ENCODE measurements at places on chromosomes 12 and 14.

DNA sequence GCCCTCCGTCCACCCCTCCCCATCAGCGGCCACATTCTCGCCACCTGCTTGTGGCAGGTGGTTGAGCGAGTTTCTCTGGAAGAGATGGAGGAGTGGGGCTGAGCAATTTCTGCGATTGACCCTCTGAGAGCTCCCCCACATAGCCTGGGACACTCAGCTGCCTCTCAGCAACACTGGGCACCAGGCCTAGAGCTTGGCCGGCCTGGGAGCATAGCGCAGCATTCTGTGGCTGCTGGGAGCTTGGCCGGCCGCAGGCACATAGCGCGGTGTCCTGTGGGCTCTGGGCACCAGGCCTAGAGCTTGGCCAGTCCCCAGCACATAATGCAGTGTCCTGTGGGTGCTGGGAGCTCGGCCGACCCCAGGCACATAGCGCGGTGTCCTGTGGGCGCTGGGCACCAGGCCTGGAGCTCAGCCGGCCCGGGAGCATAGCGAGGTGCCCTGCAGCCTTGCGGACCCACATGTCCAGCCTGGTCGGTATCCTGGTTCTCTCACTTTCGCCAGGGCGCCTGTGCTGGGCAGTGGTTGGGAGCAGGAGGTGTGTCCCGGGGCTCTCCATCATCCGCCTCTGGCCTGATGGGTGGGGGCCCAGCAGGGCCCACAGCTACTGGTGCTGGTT, 43.8 kb downstream of the LRCOL1 start:
- no peak for DNase-seq

DNA sequence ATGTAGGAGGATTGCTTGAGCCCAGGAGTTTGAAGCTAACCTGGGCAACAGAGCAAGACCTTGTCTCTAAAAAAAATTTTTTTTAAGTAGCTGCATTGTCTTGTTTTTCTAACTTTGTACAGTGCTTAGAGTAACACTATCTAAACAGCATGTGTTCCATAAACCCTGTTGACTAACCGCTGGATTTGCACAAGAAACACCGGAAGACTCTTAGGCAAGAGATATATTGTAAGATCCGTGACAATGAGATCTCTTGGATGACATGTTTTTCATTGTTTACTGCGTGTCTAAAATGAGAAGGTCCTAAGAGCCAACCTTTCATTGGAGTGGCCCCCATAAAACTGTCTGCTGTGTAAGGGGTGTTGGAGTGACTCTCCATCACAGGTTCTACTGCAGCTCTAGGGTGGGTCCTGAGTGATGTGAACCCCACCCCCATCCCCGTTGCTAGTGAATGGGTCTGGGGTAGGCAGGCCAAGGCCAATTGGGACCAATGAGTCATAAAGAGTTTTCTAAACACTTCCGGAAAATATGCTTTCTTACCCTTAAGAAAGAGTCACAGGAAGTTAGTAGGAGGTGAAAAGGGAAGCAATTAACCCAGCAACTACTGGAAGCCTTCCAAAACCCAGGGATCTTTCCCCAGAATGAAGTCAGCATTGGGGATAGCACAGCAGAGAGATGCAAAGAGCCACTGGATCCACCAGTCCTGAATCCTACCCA, 24.3 kb upstream of the PCNX1 start:
- DNase-seq = peak; percentile 86

DNA sequence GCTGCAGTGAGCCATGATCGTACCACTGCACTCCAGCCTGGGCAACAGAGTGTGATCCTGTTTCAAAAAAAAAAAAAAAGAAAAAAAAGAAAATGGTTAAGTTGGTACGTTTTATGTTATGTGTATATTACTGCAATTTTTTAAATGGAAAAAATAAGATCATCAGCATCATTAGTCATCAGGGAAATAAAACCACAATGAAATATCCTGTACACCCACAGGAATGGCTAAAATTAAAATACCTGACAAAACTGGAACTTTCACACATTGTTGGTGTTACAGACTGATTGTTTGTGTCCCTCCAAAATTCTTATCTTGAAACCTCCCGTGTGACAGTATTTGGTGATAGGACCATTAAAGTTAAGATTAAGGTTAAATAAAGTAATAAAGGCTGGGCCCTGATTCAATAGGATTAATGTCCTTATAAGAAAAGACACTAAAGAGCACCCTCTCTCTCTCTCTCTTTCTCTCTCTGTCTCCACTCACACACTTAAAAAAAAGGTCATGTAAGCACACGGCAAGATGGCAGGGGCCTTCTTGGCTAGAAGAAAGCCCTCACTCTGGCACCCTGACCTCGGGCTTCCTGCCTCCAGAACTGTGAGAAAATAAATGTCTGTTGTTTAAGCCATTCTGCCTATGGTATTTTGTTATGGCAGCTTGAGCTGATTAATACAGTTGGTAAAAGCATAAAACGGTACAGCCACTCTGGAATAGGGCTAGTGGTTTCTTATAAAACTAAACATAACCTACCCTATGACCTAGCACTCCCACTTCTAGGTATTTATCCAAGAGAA, 48.3 kb upstream of the ZFP36L1 start:
- DNase-seq = peak; percentile 63

DNA sequence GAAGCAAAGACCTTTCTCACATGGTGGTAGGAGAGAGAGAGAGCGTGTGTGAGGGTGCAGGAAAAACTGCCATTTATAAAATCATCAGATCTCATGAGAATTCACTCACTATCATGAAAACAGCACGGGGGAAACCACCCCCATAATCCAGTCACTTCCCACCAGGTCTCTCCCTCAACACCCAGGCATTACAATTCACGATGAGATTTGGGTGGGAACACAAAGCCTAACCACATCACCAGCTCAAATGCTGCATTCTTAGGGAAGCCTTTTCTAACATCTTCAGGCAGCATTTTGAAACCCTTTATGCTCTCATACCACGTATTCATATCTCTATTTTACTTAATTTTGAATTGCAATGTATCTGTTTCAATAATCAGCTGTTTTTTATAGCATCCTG, 165.9 kb downstream of the TMTC3 start:
- peak; percentile 56 for DNase-seq

- peak; percentile 73 for DNase-seq
These were observed 46.9 kb downstream of the C14orf132 start for GRCh38 chr14:96086032-96086431.

DNA sequence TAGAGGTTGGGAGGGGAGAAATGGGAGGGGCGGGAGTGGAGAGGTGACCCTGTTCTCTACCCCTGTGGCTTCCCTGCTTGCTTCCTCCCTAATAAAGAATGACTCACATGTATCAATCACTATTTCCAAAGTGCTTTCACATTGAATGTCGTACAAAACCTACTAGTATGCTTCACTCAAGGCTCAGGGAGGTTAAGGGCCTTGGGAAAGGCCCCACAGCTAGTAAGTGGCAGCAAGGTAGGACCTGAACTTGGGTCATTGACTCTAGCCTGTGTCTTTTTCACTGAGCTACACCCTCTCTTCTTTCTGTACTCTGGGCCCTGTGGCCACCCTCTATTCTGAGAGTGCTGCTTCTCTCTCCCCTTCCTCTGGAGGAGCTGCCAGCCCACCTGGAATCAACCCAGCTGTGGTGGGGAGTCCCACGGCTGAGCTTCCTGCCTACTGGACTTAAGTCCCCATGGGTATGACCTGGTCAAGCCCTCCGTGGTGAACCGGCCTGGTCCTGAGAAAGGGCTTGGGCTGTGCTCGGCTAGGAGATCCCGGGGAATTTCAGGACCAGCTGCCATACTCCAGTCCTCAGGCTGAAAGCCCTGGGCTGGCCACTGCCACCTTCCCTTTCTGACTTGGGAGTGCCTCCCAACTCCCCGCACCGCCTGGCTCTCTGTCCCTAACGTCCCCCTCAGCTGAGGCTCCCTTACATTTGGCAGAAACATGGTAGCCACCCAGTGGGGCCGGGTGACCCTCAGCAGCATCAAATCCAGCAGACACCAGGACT, 13.0 kb downstream of the SLC48A1 start:
- no peak for DNase-seq

GRCh38 chr12:2751230-2751629, 43.5 kb upstream of the FKBP4 start:
- DNase-seq = no peak

DNA sequence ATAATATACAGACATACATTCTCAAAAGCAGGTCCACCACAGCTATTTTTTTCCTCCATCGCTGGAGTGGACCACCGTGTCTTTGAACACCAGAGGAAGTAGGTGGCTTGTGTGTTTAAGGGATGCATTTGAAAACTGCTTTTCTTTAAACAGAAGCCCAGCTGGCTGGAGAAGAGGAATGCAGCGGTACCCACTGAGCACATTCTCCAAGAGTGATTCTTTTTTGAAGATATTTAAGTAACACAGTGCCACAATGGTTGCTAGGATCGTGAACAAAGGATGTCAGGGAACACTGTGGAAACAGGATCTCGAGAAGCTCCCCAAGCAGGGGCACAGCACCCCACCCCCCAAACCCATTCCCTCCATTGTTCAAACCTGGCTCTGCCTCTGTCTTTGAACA, 286.6 kb upstream of the PWP1 start:
- DNase-seq = peak; percentile 36

Data from fibroblast of skin of right biceps (primary cell).